NCI-H1436 treated with DMSO at 0.1 percent for 48 hours (cell line): ENCODE measurements at places on chromosomes 7 and 10.

- DNase-seq: no peak
Observed at GRCh38 chr7:26191233-26191973, 9.1 kb downstream of the HNRNPA2B1 start.

DNA sequence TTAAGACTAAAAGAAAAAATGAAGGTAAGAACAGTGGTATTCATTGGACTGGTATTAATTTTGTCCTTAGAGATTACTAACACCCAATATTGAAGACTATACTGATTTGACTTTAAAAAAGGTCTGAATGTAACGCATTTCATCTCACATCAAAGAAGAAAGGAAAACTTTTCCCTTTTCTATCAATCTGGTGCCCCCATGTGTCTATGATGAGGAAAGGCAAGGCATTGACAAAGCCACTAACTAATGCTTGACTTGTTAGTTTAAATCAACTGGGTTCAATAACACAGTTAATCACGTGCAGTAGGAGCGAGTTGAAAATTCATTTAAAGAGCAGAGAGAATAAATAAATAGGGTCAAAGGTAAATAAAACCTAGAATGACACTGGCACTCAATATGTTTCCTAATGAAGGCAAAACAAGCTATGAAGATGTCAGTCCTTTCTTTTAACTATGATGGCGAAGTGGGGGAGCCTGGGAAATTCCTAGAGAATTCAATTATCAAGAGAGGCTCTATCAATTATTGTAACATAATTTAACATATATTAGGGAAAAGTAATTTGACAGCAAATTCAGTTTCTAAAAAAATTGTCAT, 180.9 kb downstream of the ANK3 start:
- DNase-seq: peak; percentile 18

GRCh38 chr10:55144001-55144400, 343.0 kb upstream of the PCDH15 start:
- DNase-seq: no peak

DNA sequence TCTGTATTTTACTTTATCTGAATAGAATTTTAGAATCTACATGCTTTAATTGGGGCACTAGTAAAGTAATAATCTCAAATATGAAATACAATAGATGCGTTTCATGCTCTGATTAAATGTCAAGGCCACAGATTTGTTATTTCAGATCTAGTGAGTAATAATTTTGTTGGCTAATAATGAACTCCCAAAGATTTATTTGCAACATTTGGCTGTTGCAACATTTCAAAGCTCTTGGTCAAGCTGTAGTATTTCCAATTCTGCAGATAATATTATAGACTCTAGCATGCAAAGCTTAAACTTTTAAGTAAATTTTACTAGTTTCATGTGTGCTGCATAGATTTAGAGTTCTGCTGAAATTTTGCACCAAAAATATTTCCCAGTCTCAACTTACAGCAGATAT, 16.7 kb downstream of the LRRN3 start:
- DNase-seq: no peak

- DNase-seq: no peak
Observed at GRCh38 chr7:897771-898376, 21.5 kb downstream of the GET4 start.

GRCh38 chr10:91797048-91797690, 1.1 kb upstream of the TNKS2 start:
- no peak for DNase-seq

- DNase-seq: no peak
Observed at GRCh38 chr7:19249281-19249680, 104.1 kb upstream of the FERD3L start.

DNA sequence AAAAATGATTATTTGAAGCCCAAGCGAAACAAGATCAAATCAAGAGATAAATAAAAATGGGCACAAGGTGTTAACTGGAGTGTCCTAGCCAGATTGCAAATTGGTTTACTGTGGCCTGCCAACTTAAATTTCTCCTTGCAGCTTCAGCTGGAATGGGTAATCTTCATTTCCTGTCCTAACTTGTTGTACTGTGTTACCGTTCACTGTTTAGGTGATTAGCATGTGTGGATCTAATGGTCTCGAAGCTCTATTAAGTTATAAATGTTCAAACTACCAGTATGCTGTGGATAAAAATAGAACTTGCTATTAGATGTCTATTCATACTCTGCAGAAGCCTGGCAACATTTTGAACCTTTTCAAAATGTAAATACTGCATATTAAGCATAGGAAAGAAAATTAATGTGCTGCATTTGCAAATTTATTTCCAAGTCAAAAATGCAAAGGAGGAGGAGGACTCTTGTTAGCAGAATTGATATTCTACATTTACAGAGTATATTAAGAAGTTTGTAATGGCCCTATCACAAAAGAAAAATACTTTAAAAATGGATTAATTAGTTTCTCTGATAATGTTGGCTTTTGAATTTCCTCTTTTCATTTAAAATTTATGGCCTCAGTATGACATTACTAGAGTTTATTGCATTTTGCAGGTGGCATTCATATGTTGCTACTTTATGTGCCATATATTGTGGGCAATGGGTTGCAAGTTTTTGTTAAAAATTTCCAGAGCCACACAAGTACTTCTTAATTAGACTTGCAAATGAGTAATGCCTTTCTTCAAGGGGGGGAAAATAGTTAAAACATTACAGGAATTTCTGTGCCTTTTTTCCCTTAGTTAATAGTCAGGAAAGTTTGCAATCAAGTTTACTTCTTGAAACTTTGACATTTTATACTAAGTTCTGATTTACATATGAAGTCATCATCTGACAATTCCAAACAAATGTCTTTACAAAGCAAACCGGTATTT, 92.1 kb downstream of the CABCOCO1 start:
- peak; percentile 8 for DNase-seq

DNA sequence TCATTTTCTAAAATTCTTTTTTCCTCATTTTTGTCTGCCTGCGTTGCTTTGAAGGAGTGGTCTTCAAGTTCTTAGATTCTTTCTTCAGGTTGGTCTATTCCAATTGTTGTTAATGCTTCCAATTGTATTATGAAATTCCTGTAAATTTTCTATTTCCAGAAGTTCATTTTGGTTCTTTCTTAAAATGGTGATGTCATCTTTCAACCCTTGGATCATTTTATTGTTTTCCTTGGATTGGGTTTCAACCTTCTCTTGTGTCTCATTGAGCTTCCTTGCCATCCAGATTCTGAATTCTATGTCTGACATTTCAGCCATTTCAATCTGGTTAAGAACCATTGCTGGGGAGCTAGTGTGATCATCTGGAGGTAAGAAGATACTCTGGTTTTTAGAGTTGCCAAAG, 33.1 kb downstream of the PNLIPRP2 start:
- no peak for DNase-seq

- DNase-seq: no peak
Observed at GRCh38 chr7:35820858-35821257, 20.0 kb downstream of the SEPTIN7 start.

DNA sequence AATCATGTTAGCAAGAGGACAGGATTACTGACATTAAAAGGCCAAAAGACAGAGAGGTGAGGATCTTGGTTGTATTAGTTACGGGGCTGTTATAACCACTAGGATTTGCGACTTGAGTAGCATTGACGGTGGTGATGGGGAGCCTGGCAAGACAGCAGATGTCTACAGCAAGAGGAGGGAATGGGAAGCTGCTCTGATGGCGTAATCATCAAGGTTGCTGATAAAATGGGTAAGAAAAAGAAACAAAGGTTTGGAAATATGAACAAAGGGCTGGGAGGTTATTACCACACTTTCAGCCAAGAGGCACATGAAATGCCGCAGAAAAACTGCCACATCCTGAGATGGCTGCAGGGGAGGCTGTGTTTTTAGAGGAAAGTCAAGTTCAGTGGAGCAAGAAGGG, 33.9 kb downstream of the TMEM229A start:
- no peak for DNase-seq

DNA sequence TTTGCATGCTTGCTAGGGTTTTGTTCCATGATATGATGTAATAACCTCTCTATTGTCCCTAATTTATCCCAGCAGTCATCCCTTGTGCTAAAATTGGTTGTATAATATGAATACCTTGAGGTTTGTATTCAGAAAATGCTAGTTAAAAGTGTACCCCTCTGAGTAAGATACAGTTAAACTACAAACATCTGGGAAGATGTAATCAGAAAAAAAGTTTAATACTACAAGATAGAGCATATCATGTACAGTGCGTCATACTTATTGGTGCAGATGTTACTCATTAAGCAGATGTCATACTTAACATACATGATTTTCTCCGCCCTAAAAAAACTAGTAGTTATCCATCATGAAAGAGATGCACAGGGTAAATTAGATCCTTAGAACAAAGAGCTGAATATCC, 336.1 kb upstream of the KCND2 start:
- no peak for DNase-seq

DNA sequence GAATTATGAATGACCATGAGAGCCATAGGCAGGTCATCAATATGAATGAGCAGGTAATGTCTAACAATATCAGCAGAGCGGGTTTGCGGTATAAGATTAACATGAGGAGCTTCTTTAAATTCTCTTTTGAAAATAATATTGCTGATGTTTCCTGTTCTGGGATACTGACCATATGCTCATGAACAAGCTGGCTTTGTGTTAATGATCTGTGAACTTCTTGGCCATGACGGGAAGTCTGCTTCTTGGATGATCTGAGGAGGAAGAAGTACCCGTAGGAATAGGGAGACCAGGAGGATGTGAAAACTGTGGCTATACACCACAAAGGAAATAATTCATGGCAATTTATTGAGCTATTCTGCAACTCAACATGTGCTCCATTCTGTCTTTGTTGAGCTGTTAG, 38.6 kb downstream of the ITGA8 start:
- no peak for DNase-seq

GRCh38 chr10:82251222-82251906, 376.4 kb downstream of the NRG3 start:
- no peak for DNase-seq

DNA sequence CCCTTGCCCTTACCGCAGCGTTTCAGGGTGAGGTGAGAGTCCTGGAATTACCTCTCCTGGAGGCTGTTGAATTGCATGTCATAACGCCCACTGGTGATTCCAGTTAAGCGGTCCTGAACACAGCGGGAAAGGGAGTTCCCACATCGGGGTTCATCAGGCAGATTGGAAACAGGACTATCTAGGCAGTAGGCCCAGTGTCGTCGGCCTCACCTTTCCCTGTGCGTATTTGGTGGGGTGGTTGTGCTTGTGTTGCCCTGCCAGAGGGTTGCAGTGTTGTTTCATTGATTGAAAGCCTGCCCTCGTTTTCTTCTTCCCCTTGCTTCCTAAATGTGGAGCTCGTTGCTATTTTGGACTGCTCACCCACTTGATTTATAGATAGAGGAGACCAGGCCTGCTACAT, 10.6 kb upstream of the SUN1 start:
- DNase-seq: no peak

GRCh38 chr7:149277871-149278270, 15.9 kb downstream of the ZNF783 start:
- no peak for DNase-seq

DNA sequence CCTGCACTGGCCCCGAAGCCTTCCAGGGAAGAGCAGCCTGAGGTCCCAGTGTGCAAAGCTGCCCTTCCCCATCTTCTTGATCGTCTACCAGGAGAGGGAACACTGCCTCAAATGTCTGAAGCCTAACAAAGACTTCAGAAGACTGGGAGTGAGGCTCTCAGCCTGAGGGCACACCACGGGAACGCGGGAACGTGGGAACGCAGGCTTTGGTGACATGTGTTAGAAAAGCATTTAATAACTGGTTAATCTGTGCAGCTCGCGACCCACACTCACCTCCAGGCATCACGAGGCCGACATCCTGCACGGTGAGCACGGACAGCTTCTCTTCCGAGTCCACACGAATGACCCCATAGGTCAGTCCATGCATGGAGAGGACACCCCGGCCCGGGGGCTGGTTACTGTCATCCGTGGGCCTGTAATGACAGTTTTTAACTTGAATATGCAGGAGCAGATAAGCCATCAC, 234.0 kb downstream of the ZMYND11 start:
- no peak for DNase-seq

- DNase-seq: no peak
Observed at GRCh38 chr10:26738301-26738911, 40.9 kb downstream of the PDSS1 start.

GRCh38 chr10:11560076-11560709, 51.3 kb downstream of the USP6NL start:
- DNase-seq: no peak

DNA sequence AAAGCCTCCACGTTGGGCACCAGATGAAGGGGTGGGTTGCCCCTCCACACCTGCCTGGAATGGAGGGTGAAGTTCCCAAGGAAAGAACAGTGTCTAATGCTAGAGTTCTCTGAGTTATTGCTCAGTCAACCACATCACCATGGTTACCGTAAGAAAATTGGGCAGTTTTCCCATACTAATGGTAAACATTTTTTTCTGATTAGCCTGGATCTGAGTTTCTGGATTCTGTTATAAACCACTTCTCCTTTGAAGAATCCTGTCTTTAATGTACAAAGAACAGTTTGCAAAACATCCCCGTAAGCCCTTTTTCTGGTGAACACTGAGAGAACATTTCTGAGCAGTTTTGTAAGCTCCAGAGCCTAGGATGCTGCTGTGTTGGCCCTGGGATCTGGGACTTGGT, 45.5 kb downstream of the ABCC2 start:
- no peak for DNase-seq

- no peak for DNase-seq
Observed at GRCh38 chr7:11655642-11656041, 176.4 kb downstream of the THSD7A start.

- DNase-seq: no peak
Observed at GRCh38 chr10:50511492-50512213, 112.1 kb downstream of the SGMS1 start.

DNA sequence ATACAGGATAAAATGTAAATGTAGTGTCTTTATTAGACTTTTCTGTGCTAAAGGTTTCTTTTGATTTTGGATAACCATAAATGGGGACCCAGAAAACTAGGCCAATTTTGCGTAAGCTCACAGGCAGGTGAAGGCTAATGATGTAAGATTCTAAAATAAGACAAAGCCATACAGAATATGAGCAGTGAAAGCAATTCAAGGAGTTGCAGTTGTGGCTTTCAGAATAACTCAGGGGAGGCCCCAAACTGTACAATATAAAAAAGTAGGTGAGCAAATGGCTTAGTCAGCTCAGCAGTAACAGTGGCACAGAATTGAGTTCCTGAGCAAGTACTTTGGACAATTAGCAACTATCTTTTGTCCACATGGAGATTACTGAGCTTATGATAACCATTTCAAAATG, 81.7 kb upstream of the NRP1 start:
- no peak for DNase-seq

DNA sequence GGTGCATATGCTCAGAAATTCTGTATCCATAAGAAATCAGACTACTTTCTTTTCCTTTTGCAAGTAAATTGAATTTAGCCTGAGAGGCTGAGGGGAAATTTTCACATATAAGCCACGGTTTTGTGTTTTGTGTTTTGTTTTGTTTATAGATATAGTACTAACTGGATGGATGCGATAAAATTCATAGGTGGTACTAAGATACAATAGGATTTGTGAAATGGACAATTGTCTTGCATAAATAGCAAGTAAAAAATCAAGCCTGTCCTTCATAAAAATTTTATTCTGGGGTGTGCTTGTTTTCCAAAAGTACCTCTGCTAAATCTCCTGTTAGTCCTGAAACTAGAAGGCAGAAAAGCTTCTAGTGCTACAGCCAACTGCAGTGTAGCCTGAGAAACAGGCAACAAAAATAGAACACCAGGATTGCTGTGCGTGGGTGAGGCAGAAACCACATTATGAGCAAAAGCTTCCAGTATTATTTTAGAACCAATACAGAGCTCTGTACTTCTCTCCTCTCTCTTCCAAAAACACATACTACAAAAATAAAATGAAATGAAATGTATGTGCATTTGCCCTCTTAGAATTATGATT, 634 bp upstream of the HDAC9 start:
- no peak for DNase-seq
